ENCODE measurements at places on chromosomes 13 and 19.

- DNase-seq = no peak
Observed at GRCh38 chr13:101453784-101454201, 1.3 kb downstream of the ITGBL1 start.

DNA sequence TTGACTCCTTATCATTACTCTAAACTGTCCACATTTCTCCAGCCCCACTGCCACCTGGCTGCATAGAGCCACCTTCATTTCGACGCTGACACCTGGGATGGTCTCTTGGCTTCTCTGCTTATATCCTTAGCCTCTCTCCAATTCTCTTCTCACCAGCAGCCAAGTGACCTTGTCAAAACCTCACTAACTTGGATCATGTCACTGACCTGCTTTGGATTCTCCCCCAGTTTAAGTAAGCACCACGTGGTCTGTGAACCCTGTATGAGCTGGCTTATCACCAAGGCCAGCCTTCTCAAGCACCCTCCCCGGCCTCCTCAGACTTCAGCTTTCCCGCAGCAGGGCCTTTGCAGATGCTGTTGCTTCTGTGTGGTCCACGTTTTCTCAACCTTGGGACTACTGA is 12.3 kb upstream of the GGACT start:
- DNase-seq = no peak

- peak; percentile 74 for DNase-seq
Observed at GRCh38 chr19:32570081-32570785, 10.8 kb upstream of the PDCD5 start.

DNA sequence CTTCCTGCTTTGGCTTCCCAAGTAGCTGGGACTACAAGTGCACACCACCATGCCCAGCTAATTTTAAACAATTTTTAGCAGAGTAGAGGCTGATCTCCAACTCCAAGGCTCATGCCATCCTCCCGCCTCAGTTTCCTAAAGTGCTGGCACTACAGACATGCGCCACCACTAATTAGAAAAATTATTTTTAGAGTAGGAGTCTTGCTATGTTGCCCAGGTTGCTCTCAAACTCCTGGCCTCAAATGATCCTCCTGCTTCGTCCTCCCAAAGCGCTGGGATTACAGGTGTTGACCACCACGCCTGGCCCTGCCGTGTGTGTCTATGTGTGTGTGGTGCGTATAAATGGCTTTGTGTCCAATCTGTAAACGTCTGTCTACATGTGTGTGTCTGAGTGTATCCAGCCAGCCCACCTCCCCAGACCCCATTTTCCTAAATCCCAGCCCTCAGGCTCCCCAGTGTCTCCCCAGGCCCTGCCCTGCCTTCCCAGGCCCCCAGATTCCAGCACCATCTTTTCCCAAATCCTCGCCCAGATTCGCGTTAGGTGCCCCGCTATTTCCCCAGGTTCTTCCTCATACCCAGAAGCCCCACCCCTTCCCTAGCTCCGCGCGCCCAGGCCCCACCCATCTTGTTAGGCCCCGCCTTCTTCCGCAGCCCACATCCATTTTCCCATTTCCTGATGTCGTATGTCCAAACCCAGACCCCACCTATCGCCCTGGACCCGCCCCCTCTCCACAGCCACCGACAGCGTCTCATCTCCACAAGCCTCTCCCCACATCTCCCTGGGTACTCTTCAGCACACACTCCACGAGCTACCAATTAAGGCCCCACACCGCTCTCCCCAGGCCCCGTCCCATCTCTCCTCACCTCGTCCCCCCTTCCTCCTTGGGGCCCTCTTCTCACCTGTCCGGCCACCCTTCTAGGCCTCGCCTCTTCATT is 24.9 kb downstream of the SLC8A2 start:
- no peak for DNase-seq

- no peak for DNase-seq
Observed at GRCh38 chr13:21395953-21396352, 63.1 kb downstream of the ZDHHC20 start.

DNA sequence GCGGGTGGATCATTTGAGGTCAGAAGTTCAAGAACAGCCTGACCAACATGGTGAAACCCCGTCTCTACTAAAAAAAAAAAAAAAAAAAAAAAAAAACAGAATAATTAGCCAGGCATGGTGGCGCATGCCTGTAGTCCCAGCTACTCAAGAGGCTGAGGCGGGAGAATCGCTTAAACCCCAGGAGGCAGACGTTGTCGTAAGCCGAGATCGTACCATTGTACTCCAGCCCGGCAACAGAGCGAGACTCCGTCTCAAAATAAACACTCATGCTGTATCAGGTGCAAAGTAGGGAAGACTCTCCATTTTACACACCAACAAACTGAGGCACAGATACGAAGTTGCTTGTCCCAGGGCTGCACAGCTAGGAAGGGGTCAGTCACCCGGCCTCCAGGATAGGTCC is 15.6 kb downstream of the TLE6 start:
- no peak for DNase-seq

DNA sequence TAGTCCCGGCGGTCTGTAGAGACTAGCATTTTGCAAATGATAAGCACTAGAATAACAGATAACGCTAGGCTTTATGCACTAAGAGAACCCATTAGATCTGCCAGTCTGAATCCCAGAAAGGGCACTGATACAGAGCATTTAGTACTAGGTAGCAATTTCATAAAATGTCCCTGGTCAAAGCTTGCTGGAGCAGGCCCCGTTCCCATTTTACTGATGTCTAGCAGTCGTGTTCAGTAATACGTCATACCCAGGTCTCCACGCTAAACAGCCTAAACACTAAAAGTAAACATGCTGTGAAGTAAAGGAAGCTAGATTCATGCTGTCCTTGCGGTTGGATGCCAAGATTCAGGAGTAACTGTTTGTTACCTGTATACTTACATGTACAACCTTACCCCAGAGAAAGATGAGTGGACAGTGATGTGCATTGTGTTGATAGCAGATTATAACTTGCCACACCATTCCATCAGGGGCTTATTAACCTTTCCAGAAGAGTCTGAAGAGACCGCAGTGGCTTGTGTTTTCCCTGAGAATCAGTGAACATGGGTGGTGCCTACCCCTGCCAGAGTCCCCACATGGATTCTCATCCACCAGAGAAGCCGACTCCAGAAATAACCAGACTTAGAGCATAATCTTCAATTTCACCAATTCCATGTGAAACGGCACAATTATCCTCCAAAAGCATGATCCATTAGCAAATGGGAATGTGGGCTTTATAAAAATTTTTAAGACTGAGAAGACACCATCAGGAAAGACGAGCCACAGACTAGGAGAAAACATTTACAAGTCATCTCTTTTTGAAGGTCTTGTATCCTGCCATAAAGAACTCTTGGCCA is 3.4 kb upstream of the RPS11 start:
- DNase-seq = peak; percentile 57

- no peak for DNase-seq
Observed at GRCh38 chr19:17685451-17686022, 2.6 kb downstream of the UNC13A start.

DNA sequence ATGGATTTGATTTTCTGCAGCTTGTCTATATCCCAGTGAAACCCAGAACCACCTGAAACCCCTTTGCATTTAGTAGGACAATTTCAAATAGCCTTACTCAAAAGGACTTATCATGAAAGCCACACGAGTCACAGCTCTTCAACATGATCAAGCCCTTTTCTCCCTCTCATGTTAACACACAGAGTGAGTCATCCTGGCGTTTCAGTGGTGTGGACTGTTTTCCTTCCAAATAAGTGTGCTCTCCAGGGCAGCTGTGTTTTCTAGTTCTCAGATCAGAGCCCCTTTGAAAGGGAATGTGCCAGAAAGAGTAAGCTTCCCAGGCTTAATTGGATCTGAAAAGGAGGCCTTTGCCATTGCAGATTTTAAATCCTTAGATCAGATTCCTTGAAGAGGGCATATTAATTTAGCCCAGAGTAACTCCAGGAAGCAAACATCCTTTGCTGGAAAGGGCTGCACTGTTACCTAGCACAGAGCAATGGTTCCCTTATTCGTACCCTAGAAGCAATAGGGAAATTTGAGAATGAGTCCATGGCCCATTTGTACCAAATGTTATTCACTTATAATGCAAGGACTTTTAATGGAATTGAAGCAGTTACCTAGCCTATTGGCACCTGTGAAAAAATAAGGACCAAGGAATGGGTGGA is 51.3 kb downstream of the ERICH6B start:
- no peak for DNase-seq

DNA sequence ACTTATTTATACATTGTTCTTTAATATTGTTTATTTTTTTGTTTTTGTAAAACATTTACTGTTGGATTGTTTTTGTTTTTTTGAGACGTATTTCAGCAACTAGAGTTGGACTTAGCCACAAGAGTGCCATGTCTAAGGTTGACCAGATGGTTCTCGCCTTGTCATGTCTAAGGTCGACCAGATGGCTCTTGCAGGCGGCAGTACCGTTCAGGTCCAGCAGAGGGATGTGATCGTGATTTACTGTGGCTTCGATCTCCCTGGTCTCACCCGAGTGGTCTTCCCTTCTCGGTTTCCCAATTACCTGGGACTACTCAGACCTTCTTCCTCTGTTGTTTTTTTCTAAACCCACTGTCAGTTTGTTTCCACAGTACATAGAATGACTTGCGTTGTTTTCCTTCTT is 1438.6 kb downstream of the UQCRFS1 start:
- DNase-seq = no peak

DNA sequence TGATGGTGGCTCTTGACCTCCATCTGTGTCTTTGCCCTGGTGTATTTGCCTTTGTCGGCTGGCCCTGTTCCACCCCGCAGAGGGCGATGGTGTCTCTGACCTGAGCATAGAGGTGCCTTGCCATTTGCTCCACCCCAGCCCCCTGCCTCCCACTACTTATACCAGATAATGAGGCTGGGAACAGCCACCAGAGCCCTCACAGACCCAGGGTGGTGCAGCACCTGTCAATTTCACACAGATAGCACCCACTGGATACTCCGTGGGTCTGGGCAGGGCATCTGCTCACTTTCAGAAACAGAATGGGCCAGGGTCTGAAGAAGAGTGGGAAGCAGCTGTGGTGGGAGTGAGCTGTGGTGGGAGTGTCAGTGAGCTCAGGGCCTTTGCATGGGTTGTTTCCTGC is 4.1 kb downstream of the ZNF536 start:
- DNase-seq = no peak

- DNase-seq = no peak
Observed at GRCh38 chr13:52378312-52378711, 27.7 kb downstream of the THSD1 start.

DNA sequence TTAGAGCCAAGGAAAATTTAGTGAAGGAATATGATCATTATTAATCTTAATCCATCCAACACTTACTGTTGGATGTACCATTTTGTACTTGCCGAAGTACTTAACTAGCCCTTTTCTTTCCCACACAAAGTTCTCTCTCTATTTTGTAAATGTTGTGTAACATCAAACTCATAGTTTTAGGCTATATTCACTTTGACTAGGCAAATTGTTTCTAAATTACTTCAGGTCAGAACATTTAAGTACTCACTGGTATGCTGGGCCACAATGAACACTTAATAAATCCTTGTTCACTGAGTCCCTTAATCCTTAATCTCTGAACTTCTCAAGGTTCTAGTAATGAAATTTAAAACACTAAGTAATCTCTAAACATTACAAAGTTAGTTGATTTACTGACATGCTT is 49.3 kb upstream of the EEF1AKMT1 start:
- no peak for DNase-seq

GRCh38 chr13:77579959-77580358 is 44.5 kb downstream of the SCEL start:
- no peak for DNase-seq

- no peak for DNase-seq
Observed at GRCh38 chr13:35140321-35140720, 198.3 kb downstream of the NBEA start.

DNA sequence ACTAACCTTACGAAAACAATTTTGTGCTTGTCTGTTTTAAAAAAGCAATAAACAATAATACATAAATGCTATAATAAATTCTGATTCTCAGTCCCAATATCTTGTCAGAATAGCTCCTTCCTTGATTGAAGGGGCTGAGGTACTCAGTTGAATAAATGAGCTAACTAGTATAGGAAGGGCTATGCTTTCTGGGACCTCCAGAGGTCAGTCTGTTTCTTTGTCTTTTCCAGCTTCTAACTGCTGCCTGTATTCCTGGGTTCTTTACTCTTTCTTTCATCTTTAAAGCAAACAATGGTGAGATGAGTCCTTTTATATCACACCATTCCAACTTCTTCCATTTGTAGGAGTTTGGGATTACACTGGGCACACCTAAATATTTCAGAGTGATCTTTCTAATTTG is 1297.0 kb upstream of the ATXN8OS start:
- no peak for DNase-seq

DNA sequence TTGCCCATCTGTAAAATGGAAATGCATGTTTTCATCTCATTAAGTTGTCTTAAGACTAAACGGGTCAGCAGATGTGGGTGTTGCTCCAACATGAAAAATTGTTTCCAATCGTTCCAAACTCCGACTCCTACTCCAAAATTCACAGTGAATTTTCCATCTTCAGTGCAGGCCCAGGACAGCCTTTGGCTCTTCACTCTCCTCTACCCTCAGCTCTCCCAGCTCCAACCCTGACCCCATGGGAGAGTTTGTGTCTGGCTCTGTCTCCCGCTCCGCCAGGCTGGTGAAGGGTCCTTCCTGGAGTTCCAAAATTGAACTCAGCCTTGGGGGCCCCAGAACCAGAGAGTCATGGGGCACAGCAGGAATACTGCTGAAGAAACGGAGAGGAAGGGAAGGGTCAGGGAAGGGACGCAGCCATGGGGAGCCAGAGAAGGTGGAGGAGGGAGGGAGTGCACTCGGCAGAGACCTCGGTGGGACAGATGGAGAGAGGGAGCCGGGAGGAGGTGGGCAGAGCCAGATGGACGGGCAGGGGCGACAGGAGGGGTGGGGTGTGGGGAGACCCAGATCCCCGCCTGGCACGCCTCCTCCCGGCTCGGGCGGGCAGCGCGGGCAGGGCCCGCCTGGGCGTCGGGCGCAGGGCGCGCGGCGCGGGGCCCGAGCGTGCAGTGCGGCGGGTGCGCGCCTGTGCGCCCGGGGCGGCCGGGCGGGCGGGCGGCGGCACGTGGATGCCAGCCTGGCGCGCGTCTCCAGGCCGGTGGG is 45.6 kb downstream of the CELF5 start:
- no peak for DNase-seq

DNA sequence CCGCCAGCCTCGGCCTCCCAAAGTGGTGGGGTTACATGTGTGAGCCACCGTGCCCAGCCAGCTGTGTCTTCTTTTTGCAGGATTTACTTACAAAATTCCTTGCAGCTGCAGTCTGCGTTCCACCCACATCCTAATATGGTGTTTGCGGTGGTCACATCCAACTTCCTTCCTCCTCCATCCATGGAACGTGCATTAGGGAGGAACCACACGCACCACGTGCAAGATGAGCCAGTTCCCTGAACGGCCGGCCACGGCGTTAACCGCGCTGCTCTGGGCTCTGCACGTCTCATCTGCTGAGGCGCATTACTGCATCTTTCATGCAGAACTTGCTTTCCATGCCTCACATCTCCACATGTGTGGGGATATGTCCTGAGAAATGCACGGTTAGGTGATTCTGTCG is 13.0 kb upstream of the SIGLEC11 start:
- no peak for DNase-seq

GRCh38 chr13:59424661-59425060 is 739.1 kb downstream of the DIAPH3 start:
- no peak for DNase-seq

DNA sequence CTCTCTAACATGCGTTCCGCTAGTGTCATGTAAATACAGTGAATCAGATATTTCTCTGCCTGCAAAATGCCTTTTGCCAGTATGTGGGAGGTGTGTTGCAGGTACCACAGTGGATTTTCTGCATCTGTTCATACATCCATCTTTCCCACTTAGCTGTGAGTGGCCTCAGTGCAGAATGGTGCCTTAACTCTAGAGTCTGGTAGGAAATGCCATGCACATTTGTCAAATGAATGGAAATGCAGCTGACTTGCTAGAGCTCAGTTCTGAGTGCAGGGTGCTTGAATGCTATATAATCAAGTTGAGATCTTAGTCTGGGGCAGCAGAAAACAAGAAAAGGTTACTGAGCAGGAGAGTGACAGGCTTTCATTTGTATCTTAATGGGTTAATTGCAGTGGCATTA is 68.2 kb downstream of the LRCH1 start:
- DNase-seq = no peak
